ENCODE measurements at places on chromosomes 3 and 15.

DNA sequence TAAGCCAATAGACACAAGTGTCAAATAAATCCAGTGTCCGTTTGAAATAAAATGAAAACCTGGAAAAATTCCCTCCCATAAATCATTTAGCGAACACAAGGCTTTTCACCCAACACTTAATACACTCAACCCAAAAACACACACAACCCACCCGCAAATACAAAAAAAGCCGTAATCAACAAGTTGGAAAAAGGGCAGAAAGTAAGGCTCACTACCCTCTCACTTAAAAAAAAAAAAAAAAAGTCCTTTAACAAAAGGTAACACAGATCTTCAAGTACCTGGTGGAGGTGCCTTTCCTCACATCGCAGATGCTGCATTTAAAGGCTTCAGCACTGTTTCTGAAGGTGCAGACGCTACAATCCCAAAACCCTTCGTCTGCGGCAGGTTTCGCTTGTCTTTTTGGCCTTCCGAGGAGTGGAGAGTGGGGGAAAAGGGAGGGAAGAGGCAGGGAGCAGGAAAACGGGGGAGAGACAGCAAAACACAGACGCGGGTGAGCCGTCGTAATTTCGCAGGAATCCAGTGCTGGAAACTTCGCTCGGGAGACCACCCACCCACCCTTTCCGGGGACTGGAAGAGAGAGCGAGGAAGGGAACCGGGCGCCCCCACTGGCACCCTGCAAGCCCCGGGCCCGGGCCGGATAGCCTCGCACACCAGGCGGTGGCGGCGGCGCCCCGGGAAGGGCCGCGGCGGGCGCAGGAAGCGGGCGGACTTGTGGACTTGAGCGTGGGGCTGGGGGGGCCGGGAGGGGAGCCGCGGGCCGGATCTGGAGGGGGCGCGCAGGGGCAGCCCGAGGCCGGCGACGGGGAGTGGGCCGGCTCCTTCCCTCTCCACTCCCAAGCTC lies 401.8 kb downstream of the SHQ1 start:
- DNase-seq, result no peak

DNA sequence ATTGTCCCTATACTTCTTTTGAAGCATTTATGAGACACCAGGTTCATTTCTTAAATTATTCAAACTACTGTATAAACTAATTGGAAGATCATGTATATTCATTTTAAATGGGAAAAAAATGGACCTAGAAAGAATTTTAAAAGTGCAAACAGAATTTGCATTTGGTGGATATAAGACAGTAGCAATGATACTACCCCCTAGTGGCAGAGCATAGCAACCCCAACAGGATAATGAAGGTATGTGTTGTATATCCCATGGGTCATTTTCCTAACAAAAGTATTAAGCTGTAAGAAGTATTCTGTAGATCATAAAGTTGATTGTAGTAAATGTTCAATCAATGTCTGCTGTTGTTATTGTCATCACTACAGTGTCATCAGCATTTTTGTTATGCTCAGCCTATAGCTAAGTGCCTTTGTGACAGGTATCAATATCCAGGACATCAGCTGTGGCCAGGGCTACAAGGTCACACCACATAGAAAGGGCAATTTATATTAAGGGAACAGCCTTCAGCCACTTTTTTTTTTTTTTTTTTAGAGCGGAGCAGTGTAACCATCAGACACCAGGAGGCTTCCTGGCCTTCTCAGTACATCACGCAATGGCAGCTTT lies 175.8 kb downstream of the FOXB1 start:
- DNase-seq, result peak; percentile 43

DNA sequence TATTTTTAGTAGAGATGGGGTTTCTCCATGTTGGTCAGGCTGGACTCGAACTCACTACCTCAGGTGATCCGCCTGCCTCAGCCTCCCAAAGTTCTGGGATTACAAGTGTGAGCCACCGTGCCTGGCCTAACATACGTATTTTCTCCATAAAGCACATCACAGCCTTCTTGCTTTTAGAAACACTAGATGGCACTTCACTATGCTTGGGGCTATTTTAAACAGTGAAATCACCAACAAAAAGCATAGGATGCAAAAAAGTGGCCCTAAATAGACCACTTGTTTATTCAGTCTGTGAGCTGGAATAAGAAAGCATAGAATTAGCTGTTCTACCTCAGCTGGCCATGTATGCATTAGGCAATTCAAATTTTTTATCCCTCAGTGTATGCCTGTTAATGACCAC lies 46.0 kb downstream of the PRICKLE2 start:
- DNase-seq, result no peak

GRCh38 chr3:107904536-107905066 lies 186.2 kb downstream of the CD47 start:
- no peak for DNase-seq

GRCh38 chr3:182605882-182606611 lies 187.3 kb upstream of the ATP11B start:
- DNase-seq, result no peak

DNA sequence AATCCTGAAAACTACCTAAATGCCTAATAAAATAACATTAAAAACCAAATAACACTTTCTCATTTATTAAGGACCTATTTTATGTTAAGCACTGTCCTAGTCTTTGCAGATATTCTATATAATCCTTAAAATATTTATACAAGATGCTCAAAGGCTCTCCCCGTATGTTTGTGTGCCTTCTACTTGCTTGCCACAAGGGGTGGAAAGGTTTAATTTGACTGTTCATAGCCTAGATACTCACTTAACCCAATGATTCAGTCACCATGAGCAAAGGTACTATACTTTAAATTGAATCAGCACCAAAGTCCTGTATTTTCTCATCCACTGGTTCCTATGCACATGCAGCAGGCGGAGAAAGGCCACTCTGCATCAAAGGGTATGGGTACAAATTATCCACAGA lies 32.0 kb downstream of the LSAMP start:
- no peak for DNase-seq

DNA sequence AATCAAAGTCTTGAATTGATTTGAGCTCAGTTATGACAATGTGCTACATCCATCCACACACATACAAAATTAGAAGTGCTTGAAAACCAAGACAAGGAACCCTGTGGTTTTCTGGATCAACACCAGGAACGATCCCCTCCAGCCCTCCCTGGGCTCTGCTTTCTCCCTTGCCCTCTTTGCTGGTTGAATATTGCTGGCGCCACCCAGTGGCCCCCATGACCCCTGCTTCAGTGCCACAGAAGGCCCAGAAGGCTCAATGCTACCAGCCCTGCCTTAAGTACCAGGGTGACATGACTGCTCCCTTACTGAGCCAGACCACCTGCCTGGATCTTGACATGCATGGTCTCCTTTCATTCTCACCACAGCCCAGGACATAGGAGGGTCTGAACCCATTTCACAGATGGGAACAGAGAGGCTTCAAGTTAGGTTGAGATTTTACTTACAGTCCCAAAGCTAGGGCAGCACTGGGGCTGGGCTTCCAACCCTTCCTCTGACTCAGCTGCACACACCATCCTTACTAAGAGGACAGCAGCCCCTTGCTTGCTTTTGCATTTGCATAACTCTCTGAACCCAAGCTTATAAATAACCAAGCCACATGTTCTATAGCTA lies 15.0 kb downstream of the IL12A start:
- DNase-seq, result peak; percentile 66

DNA sequence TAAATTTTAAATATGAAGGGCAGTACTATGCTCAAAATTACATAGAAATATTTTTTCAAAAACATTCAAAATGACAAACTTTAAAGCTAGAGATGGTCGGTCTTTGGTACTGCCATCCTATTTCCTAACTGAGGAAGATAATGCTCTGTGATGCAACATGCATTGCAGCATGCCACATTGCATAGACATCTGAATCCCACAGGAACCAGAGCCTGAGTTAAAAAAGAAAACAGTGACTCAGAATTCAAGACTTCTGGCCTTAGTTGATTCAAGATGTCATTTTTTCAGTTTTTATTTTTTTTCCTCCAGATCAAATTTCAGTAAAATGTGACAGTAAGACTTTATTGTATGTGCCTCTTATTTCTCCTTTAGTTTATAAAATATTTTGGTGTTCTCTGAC lies 33.1 kb downstream of the TP63 start:
- DNase-seq, result no peak

DNA sequence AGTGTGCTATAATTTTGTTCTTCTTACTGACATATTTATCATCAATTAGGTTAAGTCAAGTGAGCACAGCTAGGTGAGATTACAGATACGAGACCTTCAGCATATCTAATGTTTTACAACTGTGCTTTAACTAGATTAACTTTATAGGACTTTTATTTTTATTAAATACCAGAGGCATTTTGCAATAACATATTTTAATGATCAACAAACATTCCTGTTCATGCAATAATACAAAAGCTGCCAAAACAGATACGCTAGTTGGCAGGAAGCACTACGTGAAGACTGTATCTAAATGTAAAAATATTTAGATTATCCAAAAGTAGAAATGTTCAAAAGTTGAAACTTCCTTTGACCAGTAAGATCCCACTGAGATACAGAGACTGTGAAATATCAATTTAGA lies 139.1 kb downstream of the CBLB start:
- DNase-seq, result no peak

- DNase-seq, result no peak
Observed at GRCh38 chr3:58321791-58322190, 10.9 kb upstream of the PXK start.

DNA sequence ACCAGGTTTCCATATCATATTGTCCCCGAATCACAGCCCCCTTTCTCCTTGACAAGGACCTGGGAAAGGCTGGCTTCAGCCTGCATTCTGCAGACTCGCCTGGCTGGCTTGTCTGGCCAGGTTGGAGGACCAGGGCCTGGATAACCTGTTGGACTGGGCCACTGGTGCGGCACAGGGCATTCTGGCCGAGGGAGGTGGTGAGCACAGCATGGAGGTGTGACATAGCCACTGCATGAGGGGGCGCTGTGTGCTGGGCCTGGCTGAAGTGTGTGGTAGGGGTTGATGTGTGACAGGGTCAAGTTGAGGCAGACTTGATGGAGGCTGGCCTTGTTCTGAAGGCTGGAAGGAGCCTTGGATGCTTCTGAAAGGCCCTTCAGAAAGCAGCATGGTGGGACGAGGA lies 2.9 kb downstream of the ESYT3 start:
- DNase-seq, result no peak

GRCh38 chr15:80861731-80862170 lies 82.6 kb downstream of the CEMIP start:
- DNase-seq, result no peak
